ENCODE measurements at places on chromosomes 5 and 9.

DNA sequence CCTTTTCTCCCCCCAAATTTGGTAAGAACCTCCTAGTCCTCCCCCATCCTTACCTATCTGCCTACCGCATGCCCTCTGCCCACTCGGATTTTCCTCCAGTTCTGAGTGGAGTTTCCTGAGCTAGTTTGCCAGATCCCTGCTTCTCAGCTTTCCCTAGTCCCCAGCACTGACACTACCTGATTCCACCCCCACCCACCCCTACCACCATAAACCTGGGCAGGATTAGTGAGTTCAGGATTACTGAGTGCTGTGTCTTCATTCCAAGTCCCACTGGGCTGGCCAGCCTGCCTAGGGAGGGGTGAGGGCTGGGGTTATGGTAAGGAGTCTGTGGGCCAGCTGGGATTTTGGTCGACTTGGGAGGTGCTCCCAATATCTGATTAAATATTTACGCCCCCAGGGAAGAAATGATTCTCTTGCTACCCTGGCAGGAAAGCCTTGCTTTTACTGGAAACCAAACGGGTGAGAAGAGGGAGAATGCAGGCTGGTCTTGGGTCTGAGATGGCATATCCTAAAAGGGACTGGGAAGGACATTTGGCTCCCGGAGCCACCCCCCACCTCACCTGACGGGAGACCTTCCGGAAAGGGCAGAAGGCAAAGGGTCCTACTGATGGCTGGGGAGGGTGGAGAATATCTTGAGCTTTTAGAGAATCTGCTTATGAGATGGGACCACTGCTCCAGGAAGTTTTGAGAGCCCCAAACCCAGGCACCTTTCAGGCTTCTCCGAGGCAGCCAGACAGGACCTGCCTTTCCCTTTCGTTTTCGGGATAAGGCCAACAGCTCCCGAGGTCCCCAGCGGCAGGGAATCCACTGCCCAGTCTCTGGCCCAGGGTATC lies 3.7 kb downstream of the PITX1 start:
- DNase-seq: no peak

DNA sequence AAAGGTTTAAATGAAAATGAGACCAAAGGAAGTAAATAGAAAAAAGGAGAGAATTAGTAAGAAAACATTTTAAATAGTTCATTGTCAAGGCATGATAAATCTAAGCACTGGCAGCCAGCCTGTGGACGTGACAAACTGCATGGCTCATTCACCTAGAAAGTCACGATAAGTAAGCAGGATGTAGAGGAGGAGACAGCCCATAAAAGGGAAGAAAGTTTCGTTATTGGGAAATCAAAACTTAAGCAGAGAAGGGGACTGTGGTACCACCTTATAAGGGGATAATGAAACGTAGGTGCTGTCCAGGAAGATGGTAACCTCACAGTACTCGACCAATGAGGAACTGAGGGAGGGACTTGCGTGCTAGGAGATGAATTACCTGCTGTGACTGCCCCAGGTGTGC lies 494.5 kb upstream of the GRAMD2B start:
- no peak for DNase-seq

- DNase-seq: no peak
Observed at GRCh38 chr9:95431286-95431685, 85.5 kb downstream of the PTCH1 start.

- no peak for DNase-seq
Observed at GRCh38 chr9:73916016-73916673, 581.0 kb upstream of the RORB start.

DNA sequence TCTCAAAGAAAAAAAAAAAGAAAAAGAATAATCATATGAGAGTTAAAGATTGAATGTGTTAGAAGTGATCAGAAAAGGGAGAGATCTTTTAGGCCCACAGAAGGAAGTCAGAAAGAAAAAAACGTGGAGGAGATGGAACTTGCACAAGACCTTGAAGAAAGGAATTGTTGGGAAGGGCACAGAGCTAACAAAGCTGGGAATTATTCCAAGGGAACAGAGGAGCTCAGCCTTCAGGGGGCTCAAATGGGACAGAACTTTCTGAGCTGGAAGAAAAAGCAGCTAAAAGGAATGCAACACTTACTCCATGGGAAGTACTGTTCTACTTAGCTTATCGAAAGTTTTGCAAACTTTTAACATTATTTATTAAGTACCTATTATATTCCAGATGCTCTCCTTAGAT lies 153.4 kb upstream of the ADRA1B start:
- DNase-seq: no peak

GRCh38 chr9:15426019-15426418 lies 3.3 kb downstream of the SNAPC3 start:
- DNase-seq: no peak

DNA sequence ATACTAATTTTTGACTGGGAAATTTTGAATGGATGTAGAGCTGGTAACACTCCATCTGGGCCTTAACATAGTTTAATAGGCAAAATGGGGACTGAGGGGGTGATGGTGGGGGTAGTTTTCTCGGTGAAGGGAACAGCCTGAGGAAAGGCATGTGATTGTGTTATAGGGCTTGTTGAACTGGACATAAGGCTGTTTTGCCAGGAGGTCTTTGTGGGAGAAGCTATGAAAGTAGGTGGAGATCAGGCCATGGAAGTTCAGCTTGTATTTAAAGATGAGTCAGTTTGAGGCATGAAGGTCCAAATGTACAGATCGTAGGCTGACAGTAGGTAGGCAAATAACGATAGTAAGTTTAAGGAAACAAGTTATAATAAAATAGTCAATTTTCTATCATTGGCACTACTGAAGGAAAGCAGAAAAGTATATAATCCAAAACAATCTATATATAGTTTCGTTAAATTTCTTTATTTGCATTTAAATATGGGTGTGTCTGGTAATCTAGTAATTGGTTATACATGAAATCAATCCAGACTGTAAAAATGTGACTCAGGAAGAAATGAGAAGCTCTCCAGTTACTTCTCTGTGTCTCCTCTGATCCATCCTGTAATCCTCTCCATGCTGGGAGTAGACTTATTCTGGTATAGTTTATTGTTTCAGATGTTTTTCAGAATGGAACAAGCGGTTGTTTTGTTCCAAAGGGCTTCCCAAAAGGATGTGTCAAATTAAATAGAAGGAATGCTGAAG lies 2.8 kb downstream of the CSNK1G3 start:
- DNase-seq: no peak

GRCh38 chr5:95102080-95102479 lies 182.8 kb downstream of the MCTP1 start:
- no peak for DNase-seq

DNA sequence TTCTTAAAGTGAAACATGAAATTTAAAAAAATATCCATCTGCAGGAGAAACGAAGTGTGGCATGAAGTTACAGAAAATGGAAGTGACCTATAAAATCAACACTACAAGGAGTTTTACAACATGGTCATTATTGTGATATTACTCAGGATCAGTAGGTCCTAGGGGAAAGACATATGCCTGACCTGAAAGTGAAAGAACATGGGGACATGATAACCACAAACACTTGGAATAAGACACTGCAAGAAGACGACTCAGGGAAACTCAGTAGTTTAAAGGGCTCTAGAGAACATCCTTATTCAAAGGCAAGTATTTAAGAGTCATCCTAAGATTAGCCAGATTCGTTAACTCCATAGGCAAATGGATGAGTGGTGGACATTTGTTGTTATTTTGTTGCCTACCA lies 19.9 kb upstream of the LPAR1 start:
- no peak for DNase-seq

GRCh38 chr9:98248737-98249474 lies 6.5 kb downstream of the TBC1D2 start:
- peak; percentile 68 for DNase-seq

GRCh38 chr9:77215874-77216273 lies 38.5 kb downstream of the VPS13A start:
- no peak for DNase-seq

DNA sequence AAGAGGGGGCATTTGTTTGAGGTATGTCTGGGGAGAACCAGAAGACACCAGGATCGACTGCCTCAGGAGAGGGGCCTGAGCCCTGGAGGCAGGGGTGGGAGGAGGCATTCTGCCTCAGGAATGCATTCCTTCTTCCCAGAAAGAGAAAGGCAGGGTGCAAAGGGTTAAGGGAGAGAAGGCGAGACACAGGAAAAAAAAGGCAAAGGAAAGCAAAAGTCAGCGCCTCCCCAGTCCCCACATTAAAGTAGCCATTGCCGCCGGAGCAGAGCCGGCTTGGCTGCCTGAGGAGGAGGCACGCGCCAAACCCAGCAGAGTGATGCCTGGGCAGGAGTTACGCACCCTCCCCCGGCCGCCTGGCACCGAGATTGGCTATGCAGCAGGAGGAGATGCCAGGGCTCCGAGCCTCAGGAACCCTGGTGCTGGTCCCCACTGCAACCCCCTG lies 123.8 kb upstream of the PHYKPL start:
- DNase-seq: no peak

GRCh38 chr9:104386425-104387069 lies 117.5 kb upstream of the OR13F1 start:
- no peak for DNase-seq

DNA sequence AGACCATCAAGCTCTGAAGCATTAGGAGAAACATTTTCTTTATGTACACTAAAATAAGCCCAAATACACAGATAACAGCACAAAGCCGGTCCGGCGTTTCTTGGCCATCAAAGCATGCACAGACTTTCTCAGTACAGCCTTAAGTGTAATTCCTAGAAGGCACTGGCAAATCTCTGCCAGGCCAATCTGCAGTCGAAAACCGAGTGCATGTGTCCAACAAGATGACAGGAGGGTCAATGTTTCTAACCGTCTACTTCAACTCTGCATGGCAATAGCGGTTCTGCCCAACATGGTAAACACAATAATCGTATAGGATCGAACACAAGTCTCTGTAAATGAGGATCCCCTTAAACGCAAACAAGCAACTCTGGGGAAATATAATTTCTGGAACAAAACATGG lies 1.1 kb downstream of the ARL15 start:
- DNase-seq: no peak

- DNase-seq: no peak
Observed at GRCh38 chr9:124228516-124228915, 29.2 kb upstream of the NEK6 start.

DNA sequence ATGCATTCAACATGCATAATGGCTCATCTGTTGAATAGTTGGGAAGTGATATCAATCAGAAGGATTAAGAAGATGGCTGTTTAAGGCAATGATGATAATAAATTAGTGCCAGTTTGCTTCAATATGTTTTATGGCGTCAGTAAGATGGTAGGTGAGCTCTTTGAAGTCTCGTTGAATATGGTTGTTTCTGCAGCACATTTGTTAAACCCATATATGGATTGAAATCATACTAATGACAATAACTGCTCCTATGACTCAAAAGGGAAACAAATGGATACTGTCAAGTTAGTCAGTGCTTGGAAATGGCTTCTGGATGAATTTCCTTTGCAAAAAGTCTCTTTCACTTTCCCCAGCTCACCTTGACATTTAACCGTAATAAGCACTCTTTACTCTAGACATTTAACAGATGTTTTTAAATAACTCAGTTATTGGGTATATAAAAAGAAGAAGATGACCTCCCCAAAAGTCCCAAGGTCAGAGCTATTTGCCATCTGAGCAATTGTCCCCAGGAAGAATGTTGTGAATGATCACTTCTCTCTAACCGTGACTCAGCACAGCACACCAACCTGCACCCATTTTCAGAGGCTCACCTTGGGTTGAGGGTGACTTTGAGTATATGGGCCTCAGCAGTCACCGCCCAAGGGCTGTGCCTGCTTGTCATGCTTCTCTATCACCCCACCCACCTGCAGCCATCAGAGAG lies 133.4 kb downstream of the GRIA1 start:
- DNase-seq: peak; percentile 3

- DNase-seq: no peak
Observed at GRCh38 chr5:140674629-140675028, 1.3 kb upstream of the DND1 start.

- DNase-seq: no peak
Observed at GRCh38 chr9:76624391-76625048, 139.7 kb upstream of the PCA3 start.

- no peak for DNase-seq
Observed at GRCh38 chr5:117131048-117131679, 556.5 kb upstream of the SEMA6A start.

DNA sequence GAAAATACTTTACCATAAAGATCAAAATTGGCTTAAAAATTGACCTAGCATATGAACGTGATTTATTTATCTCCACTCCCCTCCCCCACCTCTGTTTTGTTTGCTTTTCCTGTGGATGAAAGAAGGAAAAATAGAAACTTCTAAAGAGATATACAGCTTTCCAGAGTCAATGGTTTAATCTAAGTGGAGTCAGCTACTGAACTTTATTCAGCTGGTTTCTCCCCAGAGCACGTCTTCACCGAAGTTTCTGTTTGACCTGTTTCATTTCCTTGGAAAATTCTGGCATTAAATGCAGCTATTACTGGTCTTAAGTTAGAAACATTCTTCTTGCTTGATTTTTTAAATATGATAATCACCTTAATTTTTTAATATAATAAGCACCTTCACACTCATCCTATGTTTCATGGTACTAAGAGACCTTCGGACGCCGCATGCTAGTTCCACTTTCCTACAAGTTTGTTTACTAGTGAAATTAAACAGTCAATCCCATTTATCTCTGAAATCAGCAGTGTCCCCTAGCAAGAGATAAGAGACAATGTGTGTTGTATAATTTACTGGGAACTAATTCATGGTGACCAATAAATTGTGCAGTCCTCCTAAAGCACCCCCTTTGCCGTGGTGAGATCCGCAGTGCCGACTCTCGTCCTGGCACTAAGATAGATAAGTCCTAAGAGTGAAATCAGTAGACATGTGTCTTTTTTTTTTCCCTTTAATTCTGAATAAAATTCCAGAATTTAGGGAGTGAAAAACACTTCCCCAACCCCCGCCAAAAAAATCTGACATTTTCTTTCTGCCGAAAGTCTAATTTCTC lies 89.9 kb downstream of the ARL15 start:
- DNase-seq: no peak

DNA sequence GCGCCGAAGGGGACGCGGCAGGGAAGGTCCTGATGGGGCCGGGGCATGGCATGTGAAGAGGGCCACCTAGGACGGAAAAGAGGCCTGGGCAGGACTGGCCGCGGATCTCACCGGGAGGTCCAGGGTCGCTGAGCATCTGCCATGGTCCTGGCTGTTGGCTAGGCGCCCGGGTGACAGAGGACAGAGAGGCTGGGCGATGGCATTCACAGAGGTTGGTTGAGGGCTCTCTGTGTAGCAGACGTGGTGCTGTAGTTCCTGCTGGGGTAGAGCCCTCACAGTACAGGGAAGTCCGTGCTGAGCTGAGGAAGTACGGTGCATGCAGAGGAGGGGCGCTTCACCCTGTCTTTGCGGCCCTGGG lies 427 bp downstream of the PCYOX1L start:
- no peak for DNase-seq
